Memory B cell (primary cell): ENCODE measurements at places on chromosomes 6 and 20.

GRCh38 chr6:130578713-130579112, 212.9 kb downstream of the TMEM200A start:
- no peak for DNase-seq

DNA sequence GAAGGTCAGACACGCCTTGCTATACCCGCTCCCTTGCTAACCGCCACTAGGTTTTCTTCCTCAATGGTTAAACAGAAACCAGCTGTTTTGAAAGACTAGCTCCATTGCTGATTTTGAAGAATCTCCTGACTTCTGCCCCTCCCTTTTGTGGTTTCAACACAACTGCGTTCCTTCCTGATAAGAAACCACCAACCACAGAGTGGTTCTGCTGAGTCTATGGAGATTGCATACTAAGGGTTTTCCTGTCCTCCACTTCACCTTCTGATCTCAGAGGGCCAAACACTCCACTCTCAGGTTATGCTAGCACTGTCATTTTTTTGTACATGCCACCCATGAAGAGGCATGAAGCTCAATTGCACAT, 207.9 kb downstream of the MYLK4 start:
- no peak for DNase-seq

DNA sequence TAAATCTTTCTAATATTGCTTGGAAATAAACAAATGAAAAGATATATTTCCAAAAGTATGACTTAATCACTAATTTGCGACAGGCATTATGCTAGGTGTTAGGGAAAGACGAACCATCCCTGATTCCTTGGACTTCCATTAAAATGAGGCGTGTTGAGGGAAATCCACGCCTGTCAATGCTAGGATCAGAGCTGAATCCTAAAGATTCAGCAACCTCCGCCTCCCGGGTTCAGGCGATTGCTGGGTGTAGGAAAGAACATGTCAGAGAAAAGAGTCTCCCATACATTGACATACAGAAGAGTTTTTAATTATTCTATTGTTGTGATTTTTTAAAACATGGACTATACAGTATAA, 16.8 kb upstream of the PRSS16 start:
- no peak for DNase-seq

DNA sequence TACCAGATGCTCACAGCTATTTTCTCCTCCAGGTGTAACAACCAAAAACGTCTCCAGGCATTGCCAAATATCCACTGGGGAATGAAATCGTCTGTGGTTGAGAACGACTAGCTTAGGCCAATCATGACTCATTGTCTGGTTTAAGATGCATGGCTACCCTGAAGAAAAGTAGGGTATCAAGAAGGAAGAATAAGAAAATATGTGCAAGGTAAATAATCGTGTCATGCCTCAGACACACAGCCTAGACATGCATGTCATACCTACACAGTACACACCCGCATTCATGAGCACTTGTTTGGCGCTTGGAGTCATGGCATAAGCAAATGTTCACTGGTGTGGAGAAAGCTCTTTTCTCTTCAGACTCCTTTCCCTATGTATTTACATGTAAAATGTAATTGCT, 745.7 kb downstream of the MAFB start:
- DNase-seq: no peak

DNA sequence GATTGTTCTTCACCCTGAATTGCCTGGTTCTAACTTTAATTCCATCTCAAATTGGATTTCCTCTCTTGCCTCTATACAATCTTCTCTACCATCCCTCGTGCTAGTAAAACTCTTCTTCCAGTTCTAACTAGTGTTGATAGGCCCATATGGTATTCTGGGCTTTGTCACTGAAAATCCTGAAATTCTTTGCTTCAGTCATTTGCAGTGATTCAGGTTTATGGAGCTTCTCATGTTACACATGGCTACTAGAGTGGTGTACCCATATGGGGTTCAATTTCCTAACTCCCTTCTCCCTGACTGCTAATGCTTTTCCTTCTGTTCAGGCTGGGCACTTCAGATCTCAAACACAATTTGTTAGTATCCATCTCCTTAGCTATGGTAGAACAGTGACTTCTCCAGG, 956.6 kb downstream of the KIF16B start:
- no peak for DNase-seq

GRCh38 chr20:7151676-7152470, 384.4 kb downstream of the BMP2 start:
- DNase-seq: no peak

- no peak for DNase-seq
These were observed 107.7 kb upstream of the PHACTR1 start for GRCh38 chr6:12608874-12609273.

DNA sequence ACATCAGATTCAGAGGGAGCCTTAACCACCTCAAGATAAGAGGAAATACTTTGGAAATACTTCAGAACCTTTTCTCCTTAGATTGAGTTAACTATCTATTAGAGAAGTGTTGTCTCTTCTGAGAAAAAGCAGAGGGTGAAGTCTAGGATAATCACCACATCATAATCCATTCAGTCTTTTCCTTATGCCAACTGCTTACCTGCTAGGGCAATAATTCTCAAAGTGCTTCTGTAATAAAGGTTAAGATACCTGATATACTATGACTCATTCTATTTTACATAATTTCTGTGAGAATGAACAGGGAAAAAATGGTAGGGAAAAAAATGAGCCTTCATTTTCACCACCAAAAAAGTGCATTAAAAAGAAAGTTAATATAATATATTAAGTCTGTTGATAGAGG, 70.1 kb upstream of the LOC128125822 start:
- no peak for DNase-seq

- no peak for DNase-seq
These were observed 2.5 kb downstream of the ZSCAN26 start for GRCh38 chr6:28269492-28269891.

DNA sequence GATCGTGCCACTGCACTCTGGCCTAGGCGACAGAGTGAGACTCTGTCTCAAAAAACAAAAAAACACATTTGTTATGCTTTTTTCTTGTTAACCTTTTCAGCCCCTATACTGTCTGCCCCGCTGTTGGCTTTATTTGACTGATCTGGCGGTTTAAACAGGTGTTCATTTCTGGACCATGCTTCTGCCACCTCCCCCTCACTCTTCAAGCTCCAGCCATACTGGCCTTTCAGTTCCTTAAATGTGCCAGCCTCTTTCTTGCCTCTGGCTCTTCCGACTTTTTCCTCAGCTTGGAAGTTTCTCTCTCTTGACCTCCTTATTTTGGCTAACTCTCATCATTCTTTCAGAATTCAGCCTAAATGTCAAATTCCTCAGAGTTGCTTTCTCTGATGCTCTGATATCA, 35.2 kb upstream of the TXLNB start:
- no peak for DNase-seq

- DNase-seq: peak; percentile 77
These were observed 637 bp upstream of the HIVEP2 start for GRCh38 chr6:142945446-142946180.

GRCh38 chr20:50758992-50759391, 27.6 kb downstream of the PARD6B start:
- DNase-seq: no peak

GRCh38 chr6:134584847-134585516, 267.1 kb upstream of the SGK1 start:
- no peak for DNase-seq

GRCh38 chr6:31048099-31048498, 37.8 kb downstream of the MUC22 start:
- DNase-seq: no peak

GRCh38 chr6:41255110-41255509, 27.0 kb downstream of the TREML4 start:
- DNase-seq: no peak

- DNase-seq: no peak
These were observed 300.1 kb downstream of the HIVEP2 start for GRCh38 chr6:142644866-142645265.

- no peak for DNase-seq
These were observed 25.3 kb downstream of the MBOAT1 start for GRCh38 chr6:20186981-20187380.

DNA sequence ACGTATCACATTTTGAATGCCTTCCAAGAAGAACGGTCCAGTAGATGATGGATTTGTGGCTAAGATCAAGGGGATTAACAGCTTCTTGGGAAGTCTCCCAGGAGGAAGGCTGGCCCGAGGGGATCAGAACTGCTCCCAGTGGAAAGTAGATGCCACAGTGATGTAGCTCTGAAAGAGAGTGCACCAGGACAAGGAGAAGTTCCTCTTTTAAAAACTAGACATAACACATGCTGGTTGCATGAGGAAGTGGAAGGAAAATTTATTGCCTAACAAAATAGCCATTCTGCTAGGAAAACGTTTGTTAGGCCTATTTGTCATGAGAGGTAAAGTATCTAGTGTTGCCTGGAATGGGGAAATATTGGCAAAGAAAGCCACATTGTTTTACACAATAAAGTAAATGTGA, 87.8 kb downstream of the CDH26 start:
- DNase-seq: no peak

DNA sequence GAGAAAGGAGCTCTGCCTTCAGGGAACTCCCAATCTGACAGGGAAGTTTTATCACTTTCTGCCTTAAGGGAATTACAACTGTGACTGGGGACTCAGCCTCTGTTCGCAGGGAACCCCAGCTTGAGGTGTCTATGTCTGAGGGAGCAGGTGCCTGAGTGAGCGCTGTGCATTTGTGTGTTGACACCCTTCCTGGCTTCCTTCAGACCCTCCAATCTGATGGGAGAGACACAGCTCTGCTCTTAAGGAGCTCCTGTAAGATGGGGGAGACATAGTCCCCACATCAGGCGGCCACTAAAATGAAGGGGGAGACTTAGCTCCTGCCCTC, 62.3 kb downstream of the MRPL14 start:
- no peak for DNase-seq

GRCh38 chr6:783966-784735, 91.2 kb upstream of the EXOC2 start:
- DNase-seq: no peak
